ENCODE measurements at places on chromosomes 7 and 10. TPM values are rescaled to one million over a fixed set of nuclear protein-coding genes. Genes with fewer than 3 reads are reported as not detected.

GRCh38 chr7:1027242-1028043 lies 16.9 kb upstream of the GPR146 start:
- no peak for DNase-seq

GRCh38 chr7:38179776-38180226 lies 1.8 kb downstream of the STARD3NL start:
- DNase-seq = no peak

GRCh38 chr7:66629222-66630062 lies 761 bp downstream of the KCTD7 start:
- DNase-seq = peak; percentile 76

DNA sequence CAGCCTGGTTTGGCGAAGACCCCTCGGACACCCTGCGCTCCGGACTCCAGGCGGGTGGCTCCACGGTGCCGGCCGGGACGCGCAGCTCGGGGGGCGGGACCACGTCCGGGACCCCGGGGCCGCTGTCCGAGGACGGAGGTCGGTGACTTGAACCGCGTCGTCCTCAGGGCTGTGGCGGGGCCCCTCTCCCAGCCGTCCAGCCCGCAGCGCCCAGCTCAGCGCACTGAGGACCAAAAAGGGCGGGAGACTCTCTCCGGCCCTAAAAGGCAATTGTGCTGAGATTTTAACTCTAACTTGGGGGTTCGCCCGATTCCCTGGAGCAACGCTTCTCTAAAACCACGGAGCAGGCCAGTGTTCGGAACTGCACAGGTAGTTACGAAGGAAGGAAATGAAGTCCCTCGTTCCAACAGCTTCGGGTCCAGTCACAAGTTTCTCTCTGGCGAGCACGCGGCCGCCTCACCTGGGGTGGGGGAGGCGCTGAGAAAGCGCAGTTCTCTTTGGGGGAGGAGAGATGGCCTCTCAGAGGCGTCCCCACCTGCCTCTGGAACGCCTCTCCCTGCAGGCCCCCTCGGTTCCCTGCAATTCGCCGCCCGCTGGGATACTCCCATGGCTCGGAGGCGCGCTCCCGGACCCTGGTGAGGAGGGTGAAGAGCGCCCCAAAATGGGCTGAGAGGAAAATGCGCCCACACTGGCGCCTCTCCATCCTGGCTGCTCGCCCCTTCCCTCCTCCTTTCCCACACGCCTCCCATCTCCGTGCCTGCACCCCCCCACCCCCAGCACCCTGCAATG lies 352.7 kb downstream of the DNAJB6 start:
- no peak for DNase-seq

- DNase-seq = no peak
Measured at GRCh38 chr7:1987591-1988532, 244.9 kb downstream of the MAD1L1 start.

The DCLRE1A gene
- 4.8 TPM for total RNA-seq

DNA sequence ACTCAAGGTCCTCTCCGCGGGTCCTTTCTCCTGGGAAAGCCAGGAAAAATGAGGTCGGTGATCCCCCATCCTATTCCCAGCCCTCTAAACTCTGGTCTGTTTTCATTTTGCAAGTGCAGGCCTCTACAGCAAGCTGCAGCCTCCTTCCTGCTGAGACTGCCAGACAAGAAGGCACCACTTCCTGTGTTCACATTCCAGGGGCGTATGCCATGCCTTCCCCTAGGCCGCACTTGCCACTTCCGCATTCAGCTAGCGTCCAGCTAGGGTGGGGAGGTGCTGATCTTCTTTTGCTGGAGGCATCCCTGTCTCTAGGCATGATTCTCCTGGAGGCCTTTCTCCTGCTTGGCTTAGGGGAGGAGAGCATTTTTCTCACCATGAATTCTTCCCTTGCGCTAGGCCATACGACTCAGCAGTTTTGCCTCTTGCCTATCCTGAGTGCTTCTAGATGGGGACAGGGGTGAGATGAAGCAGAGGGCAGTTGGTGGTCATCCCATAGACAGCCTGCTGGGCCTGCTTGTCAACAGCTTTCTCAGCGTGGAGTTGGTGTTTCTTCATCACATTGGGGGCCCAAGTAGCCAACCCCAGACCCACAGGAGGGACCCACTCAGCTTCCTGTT lies 328.9 kb downstream of the RPS24 start:
- DNase-seq = no peak

DNA sequence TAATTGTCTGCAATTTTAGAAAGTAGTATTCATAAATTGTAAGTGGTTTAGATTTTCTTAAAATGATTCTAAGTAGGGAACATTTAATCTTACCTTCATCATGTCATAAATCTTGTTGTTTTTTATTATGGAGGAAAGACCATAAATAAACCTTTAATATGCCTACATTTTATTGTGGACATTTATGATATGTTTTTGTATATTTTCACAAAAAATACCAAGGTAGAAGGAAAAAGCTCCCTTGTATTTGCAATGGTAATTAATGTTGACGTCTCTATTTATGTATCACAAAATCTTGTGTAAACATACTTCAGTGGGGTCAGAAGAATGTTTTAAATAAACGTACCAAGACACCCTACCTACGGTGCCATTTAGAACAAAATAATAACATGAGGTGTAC lies 155.7 kb upstream of the FAM171A1 start:
- DNase-seq = no peak

- peak; percentile 44 for DNase-seq
Measured at GRCh38 chr10:43212043-43212721, 54.7 kb downstream of the RASGEF1A start.

GRCh38 chr7:91462316-91462715 lies 198.1 kb downstream of the FZD1 start:
- no peak for DNase-seq

The ASAH2B gene
- total RNA-seq = 2.2 TPM

DNA sequence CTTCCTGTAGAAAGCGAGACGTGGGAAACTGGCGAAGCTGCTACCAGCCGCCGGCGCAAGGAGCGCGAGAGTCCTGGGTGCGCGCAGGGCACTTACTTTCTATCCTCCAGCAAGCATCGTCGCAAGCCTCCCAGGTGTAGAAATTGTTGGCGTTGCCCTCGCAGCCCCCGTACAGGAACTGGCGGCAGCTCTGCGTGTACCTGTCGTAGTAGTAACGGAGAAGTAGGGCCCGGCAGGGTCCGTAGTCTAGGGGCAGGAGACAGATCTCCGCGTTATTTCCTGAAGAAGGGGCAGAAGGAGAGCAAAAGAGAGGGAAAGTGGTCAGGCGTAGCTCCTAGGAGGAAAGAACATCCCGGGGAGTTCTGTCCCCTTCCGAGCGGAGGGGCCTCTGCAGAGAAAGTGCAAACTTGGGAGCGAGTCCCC lies 501 bp downstream of the TFPI2 start:
- peak; percentile 69 for DNase-seq

DNA sequence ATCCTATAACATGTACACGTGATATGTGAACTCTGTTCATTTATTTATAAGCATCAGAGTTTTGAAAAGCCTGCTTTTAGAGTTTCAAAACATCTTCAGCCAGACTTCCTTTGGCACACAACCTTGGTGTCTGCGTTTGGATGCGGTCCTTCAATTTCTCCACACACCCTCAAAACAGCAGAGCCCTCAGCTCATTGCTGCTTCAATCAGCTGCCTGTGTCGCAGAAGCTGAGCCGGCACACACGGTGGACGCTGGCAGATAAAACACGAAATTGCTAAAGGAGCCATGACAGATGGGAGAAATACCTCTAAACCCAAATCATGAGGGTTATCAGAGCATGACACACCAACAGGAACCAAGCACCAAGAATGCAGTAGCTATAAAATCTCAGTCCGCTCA lies 396.4 kb upstream of the AKR1E2 start:
- no peak for DNase-seq

DNA sequence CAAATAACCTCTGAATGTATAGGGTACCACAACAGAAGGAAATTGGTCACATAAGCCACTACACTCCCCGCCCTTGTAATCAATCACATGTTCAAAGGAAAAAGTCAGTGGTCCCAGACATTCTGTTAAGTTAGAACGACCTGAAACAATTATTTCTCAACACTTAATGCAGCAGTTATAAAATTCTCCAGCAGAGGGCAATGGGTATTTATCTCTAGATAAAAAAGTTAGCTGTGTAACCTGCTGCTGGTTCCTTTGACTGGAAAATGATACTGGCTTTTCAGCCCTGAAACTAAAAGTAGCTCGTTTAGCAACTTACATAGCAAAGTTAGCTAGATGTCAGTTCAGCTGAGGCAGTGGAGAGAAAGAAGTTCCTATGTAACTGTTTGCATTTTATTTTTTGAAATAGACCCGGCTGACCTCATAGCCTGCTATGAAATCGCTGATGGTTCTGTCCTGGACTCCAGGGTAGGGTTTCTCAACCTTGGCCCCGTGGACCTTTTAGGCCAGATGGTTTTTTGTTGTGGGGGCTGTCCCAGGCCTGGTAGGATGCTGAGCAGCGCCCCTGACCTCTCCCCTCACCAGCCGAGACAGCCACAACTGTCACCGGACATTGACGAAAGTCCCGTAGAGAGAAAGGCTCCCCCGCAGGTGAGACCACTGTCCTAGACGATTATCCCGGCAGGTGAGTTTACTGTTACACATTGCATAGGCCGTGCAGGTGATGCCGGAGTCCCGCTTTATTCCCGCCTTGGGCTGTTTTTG lies 40.2 kb upstream of the PROSER2 start:
- DNase-seq = no peak

The HOXA5 gene
- total RNA-seq = 12.1 TPM

DNA sequence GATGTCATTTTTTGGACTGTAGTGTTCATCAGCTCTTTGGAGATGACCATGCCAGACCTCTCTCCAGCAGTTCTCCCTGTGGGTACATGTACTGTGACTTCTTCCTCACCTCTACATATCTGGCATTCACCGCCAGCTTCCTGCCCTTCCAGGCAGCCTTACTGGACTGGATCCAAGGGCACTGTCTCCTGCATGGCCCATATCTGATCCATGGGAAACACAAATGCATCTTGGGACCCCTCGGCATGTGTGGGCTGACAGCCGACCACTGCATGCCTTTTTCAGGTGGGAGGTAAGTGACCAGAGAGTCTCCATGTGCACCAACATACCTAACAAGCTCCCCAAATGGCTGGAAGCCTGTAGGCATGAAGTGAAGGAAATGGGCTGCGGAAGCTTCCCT lies 3.9 kb upstream of the BLVRA start:
- no peak for DNase-seq

- DNase-seq = no peak
Measured at GRCh38 chr7:69436946-69437345, 161.3 kb upstream of the AUTS2 start.

The ECHS1 gene
- total RNA-seq = 58.6 TPM

DNA sequence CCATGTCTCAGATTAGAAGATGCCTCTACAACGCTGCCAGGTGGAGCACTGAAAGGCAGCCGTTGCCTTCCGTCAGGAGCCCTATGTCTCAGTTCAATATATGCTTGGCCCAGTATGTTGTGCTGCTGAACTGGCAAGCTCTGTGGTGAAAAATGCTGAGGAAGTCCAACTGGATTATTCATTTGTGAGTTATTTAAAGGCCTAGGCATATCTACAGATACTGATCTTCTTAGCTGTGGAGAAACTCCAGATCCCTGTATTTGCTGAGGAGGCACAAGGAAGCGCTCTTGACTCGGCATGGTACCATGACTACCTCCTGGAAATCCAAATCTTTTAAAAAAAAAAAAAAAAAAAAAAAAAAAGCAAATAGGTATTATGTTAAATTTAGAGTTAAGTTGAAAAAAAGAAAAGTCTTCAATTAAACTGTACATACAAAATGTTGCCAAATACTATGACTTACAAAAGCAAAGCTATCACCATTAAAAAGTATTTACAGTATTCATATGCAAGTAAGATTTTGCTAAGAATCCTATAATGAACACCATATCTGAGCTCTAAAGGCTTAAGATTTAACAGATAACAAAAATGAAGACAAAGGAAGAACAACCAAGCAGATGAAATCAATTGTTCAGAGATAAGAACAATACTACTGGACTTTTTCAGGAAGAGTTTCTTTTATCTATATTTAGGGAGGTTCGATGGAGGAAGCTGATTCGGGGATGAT lies 152.4 kb downstream of the GALNT11 start:
- DNase-seq = no peak

DNA sequence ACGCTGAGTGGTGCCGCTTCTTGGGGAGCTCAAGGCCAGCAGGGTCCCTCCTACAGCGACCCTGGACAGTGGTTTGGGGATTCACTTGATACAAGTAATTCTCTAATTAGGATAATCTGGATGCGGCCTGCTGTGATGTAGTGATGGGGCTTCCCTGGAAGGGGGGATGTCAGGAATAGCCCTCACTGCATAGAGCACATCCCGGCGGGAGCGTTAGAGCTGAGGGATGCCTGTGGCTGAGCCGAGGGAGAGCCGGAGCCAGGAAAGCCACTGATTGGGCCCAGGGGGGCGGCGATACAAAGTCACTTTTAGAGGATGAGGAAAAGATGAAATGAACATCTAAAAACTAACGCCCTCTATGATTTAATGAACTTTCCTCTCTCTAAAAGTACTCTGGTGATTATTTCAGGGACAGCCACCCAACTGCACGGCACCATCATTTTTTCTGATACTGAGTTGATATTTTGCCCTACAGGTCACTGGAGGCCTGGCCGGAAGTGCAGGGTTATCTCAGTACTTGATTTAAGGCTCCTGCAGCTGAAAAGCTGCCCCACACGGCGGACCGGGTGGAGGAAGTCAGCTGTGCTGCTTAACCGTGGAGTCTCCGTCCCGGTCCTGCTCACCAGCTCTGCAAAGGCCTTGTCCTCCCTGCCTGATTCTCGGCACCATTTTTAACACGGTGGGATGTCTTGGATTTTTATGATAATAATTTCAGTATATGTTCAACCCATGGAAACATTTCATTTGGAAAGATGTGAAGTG lies 518.8 kb downstream of the DNAJB6 start:
- DNase-seq = no peak

The TCAF2 gene
- total RNA-seq = 0.82 TPM

- DNase-seq = no peak
Measured at GRCh38 chr7:97845622-97846203, 26.5 kb downstream of the ASNS start.

GRCh38 chr10:94224656-94225055 lies 138.1 kb downstream of the NOC3L start:
- no peak for DNase-seq

GRCh38 chr10:120782336-120782735 lies 68.8 kb upstream of the WDR11 start:
- DNase-seq = no peak

The SUN3 gene
- not detected for total RNA-seq

The NCF1 gene
- total RNA-seq = 7.1 TPM

GRCh38 chr7:46233585-46234329 lies 312.7 kb upstream of the IGFBP3 start:
- DNase-seq = no peak

DNA sequence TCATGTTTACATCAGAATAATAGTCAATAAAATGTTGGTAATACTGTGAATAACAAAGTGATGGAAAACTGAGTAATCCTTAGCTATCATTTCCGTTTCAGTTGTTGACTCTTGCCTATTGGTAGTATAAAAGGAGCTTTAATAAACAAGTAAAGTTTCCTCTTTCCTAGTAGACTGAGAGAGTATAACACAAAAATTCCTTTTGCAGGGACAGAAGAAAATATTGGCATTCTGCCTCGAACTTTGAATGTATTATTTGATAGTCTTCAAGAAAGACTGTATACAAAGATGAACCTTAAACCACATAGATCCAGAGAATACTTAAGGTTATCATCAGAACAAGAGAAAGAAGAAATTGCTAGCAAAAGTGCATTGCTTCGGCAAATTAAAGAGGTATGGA lies 9.4 kb downstream of the KIF20B start:
- no peak for DNase-seq
